ENCODE measurements at places on chromosomes 12 and 14.

DNA sequence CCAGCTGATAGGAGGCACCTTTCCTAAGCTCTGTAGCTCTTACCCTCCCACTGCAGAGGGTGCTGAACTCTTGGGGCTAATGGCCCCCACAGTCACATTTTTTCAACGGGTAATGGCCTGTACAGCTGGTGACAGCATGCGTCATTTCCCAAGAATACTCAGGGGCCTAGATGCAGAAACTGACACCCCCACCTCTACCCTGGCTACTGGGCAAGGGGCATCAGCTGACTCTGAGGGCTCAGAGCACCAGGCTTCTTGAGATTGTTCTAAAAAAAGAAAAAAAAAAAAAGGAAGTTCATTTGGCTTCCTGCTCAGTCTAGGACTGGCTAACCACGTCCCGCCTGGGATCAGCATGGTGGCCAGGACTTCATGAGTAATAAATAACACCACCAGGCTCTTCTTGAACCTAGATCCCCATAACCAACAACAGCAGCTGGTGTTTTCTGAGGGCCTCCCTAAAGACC lies 35.2 kb downstream of the ZFP36L1 start:
- DNase-seq: no peak

- no peak for DNase-seq
Observed at GRCh38 chr12:39764944-39765560, 145.4 kb upstream of the ABCD2 start.

- no peak for DNase-seq
Observed at GRCh38 chr14:85444635-85445034, 85.3 kb upstream of the FLRT2 start.

DNA sequence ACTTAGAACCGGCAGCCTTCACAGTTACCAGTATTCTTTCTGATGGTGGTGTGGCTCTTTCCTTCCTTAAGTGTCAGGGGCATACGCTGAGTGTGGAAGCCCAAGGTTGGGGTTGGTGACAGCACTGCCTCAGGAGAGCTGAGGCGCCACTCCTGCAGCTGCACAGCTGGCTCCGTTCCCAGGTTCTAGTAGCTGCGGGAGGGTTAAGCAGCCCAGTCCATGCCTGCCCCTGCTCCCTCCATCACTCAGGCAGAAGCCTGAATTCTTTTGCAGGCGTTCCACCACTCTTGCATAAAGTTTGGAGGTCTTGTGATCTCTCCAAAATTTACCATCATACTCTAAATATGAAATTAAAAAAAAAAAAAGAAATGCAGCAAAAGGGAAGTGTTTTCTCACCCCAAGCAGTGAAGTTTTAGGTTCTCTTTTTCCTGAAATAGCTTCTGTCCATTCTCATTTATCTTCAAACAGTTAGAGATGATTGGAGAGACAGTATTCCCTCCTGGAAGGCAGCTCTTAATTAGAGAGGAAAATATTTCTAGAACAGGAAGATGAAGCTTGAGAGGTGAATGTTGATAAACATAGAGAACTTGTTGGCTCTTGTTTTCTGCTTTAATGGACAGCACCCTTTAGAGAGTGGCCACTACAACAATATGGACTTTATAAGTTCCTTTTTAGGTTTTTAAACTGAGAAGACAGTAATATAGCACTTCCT lies 136.1 kb downstream of the FGD4 start:
- no peak for DNase-seq

- DNase-seq: no peak
Observed at GRCh38 chr14:101370593-101371569, 190.4 kb upstream of the DIO3 start.

DNA sequence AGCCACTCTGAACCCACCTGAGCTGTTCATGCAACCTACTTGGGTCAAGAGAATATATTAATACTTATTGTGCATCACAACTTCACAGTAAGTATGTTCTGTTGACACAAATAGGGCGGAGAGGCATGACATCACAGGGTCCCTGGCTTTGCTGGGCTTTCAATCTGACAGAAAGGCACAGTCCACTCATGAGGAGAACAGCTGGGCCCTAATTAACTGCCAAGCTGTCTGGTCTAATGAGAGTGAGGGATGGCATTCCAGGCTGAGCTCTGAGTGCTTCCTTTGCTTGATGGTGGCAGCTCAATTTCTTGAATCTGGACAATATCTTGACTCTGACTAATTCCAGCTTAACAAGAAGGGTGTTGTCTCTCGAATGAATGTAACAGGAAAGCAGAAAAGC lies 2.0 kb downstream of the EFCAB11 start:
- no peak for DNase-seq

GRCh38 chr12:28535216-28535615 lies 345.0 kb downstream of the CCDC91 start:
- no peak for DNase-seq

- no peak for DNase-seq
Observed at GRCh38 chr12:88921890-88922532, 341.7 kb upstream of the KITLG start.
